ENCODE measurements at places on chromosomes 12 and 14.

DNA sequence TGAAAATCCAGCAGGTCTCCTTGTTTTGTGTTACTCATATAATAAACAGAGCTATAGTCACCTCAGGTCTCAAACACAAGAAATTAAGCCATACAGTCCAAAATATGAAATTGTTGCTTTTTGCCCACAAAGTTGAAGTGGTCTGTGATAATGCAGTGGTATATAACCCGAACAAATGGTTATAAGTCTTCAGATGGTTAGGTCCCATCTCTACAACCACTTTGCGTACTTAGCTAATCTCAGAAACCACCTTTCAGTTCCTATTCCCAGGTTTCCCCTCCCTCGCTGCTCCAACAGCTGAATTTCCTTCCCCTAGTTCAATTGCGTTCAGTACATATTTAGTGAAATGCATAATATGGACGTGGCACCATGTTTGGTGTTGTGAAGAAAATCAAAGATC, 3.3 kb upstream of the KCNA5 start:
- DNase-seq: no peak

GRCh38 chr12:84813780-84814663, 98.6 kb downstream of the SLC6A15 start:
- DNase-seq: no peak

DNA sequence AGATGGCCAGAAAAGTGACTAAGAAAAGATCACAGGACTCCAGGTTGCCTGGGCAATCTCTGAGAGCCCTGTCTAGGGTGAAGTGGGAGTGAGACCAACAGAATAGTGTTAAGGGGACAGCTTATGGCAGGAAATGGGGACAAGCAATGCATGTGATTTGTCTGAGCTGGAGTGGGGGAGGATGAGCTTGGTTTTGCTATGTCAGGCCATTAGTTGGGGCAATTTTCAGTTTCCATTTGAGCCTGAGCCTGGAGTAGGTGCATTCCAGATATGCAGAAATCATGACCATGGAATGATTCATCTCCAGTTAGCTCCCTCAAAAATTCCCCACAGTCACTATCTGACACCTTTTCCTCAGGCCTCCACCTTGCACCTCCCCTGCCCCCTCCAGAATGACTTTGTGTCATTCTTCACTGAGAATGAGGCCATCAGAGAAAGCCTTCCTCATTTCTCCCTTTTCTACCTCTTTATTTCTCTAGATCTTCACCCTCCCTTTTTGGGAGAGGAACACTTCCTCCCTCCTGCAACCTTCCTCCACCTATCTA, 150.9 kb upstream of the PLEKHG7 start:
- DNase-seq: no peak

DNA sequence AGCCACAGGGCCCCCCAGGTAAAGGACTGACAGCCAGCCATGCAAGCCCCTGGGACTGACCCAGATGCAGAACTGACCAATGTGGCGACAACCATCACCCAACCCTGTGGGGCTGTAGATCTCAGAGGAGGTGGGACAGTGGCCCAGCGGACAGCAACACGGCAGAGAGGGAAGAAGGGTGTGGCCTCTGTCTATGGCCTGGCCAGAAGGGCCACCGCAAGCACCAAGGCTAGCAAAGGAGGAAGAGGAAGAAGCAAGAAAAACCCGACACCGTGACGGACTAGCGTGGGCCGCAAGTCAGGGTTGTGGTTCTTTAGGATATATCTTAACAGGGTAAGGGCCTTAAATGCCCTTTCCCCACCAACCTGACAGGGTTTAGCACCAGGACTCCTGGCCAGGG, 71.2 kb downstream of the ITPK1 start:
- no peak for DNase-seq

DNA sequence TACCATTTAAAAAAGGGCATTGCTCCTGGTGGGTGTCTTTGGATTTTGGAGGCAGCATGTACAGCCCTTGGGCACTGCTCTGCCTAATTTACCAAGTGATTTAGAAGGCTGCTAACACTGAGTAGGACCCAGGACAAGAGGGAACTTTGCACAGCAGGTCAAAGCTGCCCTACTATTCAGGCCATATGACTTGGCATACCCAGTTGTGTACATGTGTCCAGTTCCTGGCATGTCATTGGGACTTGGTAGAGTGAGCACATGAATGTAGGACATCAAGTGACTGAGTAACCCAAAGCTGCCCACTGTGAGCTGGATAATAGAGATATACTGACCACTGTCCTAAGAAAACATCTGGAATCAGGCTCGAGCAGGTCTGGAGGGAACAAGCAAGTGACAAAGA, 15.7 kb downstream of the CDKL1 start:
- no peak for DNase-seq

GRCh38 chr14:57960946-57961785, 95.3 kb upstream of the SLC35F4 start:
- no peak for DNase-seq

DNA sequence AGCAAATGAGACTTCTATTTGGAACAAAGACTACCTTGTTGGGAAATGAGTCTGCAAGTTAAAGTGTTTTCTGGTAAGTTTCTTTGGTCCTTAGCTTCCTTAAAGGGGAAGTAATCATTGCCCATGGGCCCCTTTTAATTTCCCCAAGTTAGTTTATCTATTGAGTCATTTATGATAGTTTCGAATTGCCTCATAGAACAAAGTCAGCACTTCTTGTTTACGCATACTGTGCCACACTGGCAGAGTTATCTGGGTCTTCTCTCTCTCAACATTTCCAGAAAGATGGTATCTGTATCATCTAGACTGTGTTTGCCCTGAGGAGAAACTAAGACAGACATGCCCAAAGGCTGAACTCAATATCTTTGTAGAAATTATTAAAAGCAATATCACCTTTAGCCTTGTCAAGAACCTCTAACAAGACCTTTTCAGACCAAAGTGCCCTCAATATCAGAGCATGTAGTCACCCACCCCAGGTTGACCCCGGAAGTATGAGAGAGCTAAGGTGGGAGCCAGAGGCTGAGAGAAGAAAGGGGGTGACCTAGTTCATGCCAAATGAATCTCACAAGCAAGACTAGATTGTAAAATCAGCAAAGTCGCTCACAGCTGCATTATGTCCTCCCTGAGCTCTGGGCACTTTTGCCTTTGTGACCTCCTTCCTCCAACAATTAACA, 40.0 kb downstream of the GPR65 start:
- DNase-seq: no peak

DNA sequence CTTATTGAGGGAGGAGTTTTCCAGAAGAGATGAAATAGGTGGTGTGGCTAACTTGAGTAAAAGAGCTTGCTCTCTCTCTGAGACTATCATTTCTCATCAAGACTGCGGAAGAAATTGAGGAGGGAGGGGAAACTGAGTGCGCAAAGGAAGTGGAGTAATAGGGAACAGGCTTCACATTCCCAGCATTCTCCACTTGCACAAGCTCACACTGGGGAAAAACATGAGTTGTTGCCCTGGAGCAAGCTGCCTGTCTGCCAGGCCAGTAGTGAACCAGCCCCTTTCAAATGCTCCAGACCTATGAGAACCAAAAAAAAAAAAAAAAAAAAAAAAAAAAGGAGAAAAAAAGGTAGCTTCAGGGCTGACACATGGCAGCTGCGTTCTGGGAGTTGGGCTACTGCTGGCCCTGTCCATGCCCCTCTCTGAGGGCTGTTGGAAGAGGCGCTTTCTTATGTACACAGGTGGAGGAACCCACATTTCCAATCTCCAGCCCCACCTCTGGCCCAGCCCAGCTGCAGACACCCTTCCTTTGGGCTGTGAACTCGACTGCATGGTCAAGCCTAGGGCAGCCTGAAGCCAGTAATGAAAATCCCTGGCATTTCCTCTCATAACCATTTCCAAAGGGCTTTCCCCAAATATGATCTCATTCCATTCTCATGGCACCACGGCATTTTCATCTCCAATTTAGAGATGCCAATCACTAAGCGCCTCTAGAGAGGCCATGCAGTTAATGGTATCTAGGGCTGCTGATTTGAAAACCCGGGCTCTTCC, 32.5 kb upstream of the EMP1 start:
- no peak for DNase-seq

GRCh38 chr14:51139121-51139681, 44.3 kb upstream of the TRIM9 start:
- no peak for DNase-seq

DNA sequence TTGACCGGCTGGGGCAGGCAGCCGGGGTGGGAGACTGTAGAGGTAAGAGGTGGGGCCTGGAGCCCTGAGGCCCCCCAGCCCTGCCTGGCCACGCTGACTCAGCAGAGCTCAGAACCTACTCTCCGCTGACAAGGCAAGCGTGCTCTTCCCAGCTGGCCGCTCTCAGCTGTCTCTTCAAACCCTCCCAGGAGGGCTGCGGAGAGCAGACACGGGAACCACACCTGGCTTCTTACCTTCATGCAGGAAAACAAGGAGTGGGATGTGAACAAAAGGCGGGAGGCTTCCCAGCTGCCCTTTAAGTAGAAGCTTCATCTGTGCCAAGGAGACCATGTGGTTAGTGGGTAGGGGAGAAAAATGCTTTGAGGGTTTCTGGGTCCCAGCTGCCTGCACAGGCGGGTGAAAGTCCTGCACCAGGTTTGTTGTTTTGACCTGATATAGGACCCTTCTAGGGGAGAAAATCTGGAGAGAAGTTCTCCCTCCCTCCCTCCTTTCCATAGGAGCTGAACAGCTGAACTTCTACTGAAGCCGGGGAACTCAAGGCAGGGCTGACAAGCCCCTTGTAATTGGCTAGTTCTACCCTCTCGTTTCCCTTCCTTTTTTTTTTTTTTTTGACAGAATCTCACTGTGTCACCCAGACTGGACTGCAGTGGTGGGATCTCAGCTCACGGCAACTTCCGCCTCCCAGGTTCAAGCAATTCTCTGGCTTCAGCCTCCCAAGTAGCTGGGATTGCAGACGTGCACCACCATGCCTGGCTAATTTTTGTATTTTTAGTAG, 12.8 kb upstream of the TESC start:
- no peak for DNase-seq

Data from CD4-positive, alpha-beta T cell treated with Interleukin-6 for 4 hours (primary cell).